ENCODE measurements at places on chromosomes 3 and 15.
A peak's percentile ranks its signal among the peaks of the same experiment; 100 is the strongest.

DNA sequence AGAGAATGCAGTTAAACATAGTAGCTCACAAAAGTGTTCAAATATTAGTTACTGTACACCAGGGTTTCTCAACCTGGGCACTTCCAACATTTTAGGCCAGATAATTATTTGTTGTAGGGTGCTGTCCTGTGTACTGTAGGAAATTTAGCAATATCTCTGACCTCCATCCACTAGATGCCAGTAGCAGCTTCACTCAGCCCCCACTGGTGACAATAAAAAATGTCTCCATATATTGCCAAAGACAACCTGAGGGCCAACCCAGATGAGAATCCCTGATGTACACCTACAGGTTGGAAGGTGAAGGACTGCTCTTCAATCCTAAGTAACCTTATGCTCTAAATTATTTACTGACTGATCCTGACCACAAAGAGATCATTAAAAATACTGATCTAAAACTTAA, 32.5 kb downstream of the DCUN1D1 start:
- DNase-seq: no peak

DNA sequence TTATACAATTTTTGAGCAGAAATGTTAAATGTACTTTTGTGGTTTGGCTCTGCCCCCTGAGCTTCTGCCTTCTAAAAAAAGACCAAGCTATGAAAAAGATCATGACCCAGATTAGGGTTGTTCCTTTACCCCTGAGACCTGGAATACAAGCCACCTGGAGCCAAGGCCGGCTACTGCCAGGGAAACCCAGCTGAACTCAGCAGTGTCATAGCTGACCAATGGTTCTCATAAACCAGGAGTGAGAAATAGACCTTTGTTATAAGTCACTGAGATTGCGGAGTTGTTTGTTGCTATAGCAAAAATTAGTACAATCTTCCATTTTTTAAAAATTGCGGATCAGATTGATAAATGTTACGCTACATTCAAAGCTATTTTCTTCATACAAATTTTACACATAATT, 1261.7 kb downstream of the ROBO1 start:
- no peak for DNase-seq

DNA sequence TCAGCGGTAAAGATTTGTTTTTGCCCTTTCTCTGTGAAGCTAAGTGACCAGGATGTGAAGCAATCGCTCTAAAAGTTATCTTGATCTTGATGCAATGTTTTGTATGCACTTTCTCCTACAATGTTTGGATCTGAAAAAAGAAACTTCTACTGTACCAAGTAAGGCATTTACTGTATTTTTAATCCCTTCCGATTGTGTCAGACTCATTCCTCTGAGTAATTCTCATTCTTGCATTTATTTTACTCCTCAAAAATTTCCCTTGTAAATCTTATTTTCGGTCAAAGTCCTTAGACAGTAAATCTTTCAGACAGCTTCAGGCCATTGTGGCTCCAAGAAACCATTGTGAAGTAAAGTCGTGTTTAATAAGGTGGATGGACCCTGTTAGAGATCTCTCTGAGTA, 141.9 kb downstream of the TP63 start:
- DNase-seq: no peak

DNA sequence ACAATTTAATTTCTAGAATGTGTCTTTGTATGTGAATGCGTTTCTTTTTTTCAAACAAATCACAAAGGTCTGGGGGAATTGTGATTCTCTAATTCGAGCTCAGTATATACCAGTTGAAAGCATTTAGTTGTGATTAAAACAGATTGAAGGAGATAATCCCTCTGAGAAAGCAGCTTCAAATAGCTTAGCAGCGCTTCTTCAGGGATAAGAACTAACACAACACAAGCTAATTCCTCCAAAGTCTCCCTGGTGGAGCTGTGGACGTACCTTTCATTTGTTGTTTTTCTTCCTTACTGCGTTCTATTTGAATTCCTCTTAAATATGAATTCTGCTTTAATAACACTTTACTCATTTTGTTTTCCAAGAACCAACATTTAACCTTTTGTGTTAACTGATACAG, 286.7 kb downstream of the ROBO2 start:
- no peak for DNase-seq

- peak; percentile 77 for DNase-seq
Measured at GRCh38 chr3:88113311-88114162, 36.2 kb upstream of the C3orf38 start.

DNA sequence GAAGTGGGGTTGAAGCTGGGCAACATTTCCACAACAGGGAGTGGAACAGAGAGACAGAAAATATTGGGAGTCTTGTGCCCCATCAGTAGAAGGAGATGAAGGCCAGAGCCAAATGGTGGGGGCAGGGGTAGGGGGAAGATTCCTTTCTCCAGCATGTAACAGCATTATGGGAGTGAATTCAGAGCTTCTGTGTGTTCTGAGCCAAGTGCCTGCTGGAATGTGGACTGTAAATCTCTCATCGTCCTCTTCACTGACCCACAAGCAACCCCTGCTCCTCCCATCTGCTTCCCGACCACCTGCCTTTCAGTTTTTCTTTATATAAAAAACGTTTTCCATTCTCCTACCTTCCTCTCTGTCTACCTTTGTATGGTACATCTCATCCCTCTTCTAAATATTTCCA, 344.2 kb upstream of the TPRG1 start:
- no peak for DNase-seq

GRCh38 chr3:46409739-46410489, 2.9 kb downstream of the CCRL2 start:
- no peak for DNase-seq

DNA sequence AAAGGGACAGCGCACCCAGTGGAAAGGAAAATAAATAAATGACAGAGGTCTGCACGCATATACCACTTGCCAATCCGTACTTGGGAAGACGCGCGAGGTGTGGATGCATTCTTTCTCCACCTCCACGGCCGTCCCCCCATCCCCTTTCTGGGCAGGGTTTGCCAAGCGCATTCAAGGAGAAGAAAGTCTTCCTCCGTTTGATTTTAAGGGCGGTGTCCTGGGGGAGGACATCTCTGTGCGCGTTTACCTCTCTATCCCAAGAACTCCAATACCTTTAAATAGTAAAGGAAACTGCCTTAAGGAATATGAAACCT, 576 bp upstream of the MB21D2 start:
- no peak for DNase-seq

- no peak for DNase-seq
Measured at GRCh38 chr15:28085489-28086174, 13.5 kb downstream of the OCA2 start.

- no peak for DNase-seq
Measured at GRCh38 chr3:31161889-31162288, 267.4 kb upstream of the GADL1 start.

- no peak for DNase-seq
Measured at GRCh38 chr15:29812384-29812694, 9.9 kb downstream of the TJP1 start.

All from CD4-positive, alpha-beta T cell treated with Interleukin-1 beta for 1 hour (primary cell).